ENCODE measurements at places on chromosomes 11 and 22. TPM values are rescaled to one million over a fixed set of nuclear protein-coding genes. Genes with fewer than 3 reads are reported as not detected.

DNA sequence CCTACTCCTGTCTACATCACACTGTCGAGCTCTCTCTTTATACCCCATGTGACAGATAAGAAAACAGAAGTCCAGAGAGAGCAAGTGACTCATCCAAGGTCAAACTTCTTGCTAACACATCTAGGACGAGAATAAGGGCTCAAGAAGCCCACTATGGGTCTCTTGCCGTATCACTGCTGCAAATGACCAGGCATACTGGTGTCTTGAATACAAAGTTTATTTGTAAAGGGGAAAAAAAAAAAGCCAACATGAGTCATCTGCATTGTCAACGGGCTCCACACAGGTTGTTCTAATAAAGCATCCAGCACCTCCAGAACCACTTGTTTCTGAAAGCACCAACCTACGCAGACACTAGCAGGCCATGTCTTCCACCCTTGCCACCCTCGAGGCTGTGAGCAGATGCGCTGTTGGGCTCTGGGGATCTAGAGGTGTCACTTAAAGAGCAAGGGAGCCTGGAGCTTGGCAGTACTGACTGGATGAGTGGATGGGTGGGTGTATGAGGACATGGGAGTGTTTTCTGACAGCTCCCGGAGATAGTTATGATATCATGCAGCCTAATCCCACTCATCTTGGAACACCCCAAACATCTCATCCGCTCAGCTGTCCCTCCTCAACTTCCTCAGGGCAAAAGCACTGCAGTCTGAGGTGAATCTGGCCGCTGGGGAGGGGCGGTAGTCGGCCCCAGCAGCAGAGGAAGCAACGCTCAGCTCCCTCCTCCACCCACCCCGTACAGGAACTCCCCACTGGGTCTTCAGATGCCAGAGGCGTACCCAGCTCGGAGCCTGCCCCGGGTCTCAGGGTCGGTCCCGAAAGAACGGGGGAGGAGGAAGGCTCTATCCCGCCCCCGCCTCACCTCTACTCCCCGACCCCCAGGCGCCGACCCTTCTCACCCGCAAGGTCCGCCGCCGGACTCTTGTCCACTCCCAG is 1.0 kb downstream of the SMCO4 start:
- DNase-seq, result peak; percentile 56

DNA sequence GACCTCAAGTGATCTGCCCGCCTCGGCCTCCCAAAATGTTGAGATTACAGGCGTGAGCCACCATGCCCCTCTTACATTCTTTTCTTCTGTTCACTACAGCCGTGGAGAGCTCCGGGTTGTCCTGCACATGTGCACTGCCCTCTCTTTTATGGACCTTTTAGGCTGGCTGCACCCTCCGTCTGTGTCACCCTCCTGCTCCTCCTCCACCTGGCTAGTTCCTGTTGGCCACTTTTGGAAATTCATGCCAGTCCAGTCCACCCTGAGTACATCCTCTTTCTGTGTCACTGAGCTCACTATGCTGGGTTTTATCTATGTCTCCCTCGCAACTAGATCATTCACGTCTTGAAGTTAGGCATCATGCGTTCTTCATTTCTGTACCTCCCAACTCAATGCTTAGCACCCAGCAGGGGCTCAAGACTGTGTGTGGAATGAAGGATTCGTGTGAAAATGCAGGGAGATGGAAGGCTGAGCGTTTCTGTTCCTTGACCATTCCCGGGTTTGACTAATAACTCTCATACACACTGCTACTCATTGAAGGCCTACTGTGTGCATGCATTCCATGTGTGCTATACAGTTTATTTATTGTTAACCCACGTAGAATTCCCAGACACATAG is 60.6 kb downstream of the PTPRJ start:
- DNase-seq, result no peak

DNA sequence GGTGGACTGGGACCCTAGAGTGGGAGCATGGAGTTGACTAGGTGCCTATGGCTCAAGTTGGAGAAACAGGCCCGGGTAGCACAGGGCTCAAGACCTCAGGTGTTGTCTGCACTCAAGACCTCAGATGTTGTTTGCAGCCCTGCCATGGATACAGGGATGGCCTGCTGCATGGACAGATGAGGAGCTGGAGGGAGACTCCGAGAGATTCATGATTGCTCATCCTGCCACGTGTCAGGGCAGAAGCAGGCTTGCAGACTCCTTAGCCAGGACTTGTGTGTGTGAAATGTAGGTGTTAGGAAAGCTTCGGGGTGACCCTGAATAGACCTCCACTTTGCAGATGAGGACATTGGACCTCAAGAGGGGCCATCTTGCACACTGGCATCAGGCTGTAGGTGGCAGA is 921 bp downstream of the CCDC116 start:
- no peak for DNase-seq

DNA sequence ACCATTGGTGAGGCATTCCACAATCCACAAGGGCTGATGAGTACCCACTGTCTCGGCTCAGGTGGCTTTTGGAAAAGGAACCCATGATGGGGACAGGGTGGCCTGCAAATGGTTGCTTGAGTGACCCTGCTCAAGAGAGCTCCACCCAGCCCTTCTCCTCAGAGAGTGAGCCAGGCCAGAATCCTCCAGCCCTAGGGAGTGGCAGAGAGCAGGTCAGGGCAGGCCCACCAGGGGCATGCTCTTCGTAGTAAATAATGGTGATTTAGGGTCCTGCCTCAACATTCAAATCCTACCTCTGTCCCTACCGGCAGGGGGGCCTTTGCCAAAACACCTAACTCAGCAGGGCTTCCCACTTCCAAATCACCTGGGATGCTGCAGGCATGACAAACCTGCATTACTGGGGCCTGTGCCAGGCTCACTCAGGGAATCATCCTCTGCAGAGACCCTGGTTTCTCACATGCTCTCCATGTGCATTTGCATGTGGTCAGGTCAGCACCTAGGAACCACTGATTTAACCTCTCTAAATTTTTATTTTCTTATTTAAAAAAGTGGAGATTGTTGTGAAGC is 17.3 kb upstream of the TP53I11 start:
- DNase-seq, result no peak

DNA sequence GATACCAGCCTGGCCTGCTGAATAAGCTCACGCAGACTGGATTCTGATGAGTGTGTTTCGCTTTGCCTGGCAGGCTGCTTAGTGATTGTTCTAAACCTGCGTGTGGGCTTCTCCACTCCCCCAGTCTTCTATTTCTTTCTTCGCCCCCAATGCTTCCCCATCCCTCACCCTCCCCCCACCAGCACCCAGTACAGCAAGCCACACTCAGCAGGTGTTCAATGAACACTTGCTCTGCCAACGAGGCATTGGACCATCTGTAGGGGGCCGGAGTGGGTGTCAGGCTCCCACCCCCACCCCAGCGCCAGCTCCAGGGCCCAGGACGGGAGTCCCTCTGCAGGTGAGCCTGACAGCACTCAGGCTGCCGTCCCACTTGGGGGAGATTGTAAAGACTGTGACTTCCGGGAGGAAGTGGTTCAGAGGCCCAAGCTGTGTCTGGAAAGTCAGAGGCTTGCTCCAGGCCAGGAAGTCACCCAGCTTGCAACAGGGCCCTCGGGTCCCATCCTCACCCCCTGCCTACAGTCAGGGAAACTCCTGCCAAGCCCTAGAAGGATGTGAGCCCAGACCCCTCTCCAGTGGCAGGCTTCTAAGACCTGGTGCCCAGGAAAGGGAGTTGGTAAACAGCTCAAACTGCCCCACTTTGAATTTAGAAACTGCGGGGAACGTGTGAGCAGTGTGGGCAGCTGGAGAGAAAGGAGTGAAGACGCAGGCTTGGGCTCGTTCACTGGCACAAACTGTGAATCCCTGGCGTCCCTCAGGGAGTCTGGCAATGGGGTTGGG is 66.3 kb upstream of the PRDM11 start:
- peak; percentile 33 for DNase-seq

GRCh38 chr22:29470159-29470855 is 9.7 kb upstream of the NEFH start:
- peak; percentile 68 for DNase-seq

DNA sequence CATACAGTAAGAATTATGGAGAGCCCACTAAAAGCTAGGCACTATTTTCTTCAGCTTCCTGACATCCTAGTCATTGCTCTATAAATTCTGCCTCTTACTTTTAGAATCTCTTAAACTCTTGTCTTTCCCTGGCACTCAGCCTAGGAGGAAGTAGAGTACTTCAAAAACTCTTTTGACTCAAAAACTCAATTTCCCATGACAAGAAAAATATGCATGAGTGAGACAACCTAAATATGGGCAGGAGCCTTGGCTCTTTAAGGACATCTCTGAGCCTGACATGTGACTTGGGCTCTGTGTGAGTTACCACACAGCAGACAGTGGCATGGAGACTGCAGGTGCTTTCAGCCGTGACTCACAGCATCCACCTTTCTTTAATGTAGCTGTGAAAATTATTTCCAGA is 97.5 kb upstream of the CCDC179 start:
- no peak for DNase-seq

DNA sequence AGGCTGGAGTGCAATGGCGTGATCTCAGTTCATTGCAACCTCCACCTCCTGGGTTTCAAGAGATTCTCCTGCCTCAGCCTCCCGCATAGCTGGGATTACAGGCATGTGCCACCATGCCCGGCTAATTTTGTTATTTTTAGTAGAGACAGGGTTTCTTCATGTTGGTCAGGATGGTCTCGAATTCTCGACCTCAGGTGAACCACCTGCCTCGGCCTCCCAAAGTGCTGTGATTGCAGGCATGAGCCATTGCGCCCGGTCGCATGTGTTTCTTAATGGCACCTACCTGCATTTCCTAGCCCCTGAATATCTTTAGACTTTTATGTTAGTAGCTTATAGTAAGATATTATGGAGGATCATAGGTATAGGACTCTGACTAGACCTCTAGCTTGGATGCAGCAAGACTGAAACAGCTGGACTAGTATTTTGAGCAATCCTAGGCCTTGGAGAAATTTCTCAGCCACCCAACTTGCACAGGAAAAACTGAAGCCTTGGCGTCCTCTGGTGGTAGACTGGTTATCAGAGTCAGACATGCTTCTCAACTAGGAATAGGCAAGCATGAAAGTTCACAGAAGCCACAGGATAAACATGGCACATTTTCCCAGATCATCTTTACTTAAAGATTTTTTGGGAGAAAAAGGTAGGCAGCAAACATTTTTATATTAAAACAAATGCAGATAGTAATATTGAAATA is 22.7 kb upstream of the C1QTNF4 start:
- peak; percentile 38 for DNase-seq

GRCh38 chr11:17076517-17077239 is 789 bp downstream of the RPS13 start:
- no peak for DNase-seq

- DNase-seq, result no peak
These were observed 38.3 kb upstream of the IGSF9B start for GRCh38 chr11:133995066-133995465.

GRCh38 chr11:60933416-60934123 is 9.3 kb downstream of the TMEM132A start:
- DNase-seq, result no peak

- no peak for DNase-seq
These were observed 15.9 kb downstream of the RFPL1 start for GRCh38 chr22:29454276-29454675.

- no peak for DNase-seq
These were observed 502 bp downstream of the SMIM38 start for GRCh38 chr11:69156235-69156639.

C2CD2L gene
- total RNA-seq, result 27.9 TPM

TMEM121B gene
- 0.12 TPM for total RNA-seq

GNG3 gene
- total RNA-seq, result not detected

CLTCL1 gene
- total RNA-seq, result 3.5 TPM
